ENCODE measurements at places on chromosomes 5 and 9.

GRCh38 chr5:158349987-158350386, 491.0 kb upstream of the CLINT1 start:
- DNase-seq = no peak

DNA sequence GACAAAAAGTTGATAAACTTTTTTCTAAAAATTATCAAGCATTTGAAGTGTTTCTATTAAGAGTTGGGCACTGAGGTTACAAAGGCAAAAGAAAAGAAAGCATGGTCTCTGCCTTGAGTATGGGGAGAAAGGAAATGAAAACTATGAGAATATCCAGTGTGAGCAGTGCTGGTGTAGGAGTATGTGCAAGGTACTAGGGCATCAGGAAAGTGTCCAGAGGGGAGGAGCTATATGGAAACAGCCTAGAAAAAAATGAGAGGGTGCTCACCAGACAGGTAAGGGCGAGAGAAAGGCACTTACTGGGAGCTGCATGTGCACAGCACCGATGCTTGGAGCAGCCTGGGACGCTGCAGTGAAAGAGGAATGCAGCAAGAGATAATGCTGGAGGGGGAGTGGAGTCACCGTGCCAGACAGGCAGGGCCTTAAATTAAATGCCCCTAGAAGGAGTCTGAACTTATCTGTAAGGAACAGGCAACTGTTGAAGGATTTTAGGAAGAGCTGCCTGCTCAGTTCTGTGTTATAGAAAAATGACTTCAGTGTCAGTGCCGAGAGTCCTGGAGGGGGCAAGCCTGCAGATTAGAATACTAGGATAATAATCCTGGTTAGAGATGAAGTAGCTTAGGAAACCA, 14.0 kb downstream of the MCC start:
- no peak for DNase-seq

- DNase-seq = no peak
Observed at GRCh38 chr9:112063586-112063985, 111.5 kb downstream of the SUSD1 start.

GRCh38 chr9:35385042-35385441, 104.9 kb upstream of the RUSC2 start:
- DNase-seq = no peak

GRCh38 chr9:16668734-16669295, 201.7 kb downstream of the BNC2 start:
- DNase-seq = no peak

- DNase-seq = no peak
Observed at GRCh38 chr5:172723508-172723907, 47.5 kb downstream of the DUSP1 start.

DNA sequence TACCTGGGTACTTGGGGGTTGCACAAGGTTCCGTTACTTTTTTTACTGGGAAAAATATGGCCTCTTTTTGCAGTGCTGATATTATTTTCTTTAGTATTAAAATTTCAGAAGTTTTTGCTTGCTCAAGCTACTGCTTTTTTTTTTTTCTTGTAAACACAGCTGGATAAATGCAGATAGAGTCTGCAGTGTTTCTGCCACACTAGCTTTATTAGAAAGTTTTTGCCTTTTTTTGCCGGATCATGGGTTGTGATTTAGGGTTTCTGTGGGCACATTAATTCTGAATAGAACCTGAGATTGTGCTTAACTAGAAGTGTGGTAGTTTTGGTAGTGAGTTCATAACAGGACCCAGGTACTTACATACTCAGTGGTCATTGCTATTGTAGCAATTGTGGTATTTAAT, 19.9 kb downstream of the KIAA1958 start:
- no peak for DNase-seq

DNA sequence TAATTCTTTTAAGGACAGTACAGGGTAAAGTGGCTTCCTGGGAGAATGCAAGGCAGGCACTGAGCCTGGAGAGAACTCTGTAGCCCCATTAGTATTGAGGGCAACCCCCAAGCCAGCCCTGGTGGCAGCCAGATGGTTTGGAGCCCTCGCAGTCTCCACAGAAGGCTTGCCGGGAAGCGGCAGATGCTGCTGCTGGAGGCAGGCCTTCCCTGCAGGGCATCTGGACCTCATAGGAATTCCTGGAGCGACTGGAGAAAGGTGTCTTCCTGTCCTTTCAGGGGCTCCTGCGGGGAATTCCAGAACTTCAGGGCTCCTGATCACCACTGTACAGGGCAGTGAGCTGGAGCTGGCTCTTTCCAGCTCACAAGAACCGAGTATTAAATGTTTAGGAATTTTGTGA, 167.5 kb downstream of the INSYN2B start:
- DNase-seq = no peak

DNA sequence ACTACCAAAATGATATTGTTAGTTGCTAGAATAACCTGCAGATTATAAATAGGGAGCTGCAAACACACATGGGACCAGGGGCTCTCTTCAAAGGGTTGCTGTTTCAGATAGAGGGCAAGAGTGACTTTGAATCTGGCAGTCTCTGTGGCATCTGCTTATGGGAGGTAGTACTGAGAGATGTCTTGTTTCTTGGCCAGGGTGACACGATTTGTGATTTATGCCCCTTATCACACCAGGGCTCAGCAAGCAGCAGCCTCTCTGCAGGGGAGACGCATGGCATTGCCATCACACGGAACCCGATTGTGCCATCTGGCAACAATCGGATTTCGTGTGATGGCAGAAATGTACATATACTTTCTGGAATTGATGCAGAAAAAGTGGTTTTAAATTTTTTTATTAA, 615.6 kb downstream of the ZNF608 start:
- DNase-seq = no peak

- DNase-seq = no peak
Observed at GRCh38 chr9:135969064-135969683, 8.0 kb upstream of the UBAC1 start.

GRCh38 chr9:72477930-72478518, 43.4 kb upstream of the TMC1 start:
- DNase-seq = no peak

DNA sequence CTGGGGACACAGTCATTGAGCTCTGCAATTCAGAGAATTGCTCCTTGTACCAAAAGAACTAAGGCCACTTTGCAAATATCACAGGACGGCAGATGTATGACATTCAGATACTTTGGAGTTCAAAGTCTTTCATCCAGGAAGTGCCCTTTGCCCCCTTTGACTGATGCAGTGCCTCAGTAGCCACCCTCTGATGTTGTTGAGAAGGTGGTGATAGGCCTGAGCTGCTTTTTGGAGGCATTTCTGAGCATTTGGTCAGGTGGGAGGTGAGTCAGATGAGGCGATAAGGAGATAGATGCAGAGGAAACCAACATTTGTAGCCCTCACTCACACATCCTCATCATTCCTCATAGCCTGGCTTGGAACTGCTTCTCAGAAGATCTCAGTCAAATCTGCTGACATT, 63.4 kb downstream of the ANGPTL2 start:
- no peak for DNase-seq

GRCh38 chr9:136031741-136032730, 63.1 kb downstream of the NACC2 start:
- DNase-seq = no peak

- DNase-seq = no peak
Observed at GRCh38 chr9:120442308-120442995, 137.5 kb downstream of the CDK5RAP2 start.

- no peak for DNase-seq
Observed at GRCh38 chr5:149831492-149831891, 101.4 kb downstream of the PPARGC1B start.

DNA sequence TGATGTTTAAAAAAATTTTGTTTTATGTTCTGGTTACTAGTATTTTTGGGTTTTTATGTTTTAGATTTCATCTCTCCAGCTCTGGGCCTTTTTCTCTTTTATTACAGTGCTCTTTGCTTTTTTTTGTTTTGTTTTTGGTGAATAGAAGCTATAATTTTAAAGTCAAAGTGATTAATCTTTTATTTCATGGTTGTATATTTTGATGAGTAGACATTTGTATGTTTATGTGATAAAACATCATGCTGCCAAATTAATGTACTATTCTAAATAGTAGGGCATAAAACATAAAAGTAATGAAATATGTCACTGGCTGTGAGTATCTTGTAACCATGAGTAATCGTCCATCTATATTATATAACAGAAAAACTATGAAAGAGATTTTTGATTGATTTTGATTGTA, 93.9 kb downstream of the PDE8B start:
- no peak for DNase-seq

GRCh38 chr5:160937570-160937969, 85.6 kb upstream of the ATP10B start:
- DNase-seq = no peak

DNA sequence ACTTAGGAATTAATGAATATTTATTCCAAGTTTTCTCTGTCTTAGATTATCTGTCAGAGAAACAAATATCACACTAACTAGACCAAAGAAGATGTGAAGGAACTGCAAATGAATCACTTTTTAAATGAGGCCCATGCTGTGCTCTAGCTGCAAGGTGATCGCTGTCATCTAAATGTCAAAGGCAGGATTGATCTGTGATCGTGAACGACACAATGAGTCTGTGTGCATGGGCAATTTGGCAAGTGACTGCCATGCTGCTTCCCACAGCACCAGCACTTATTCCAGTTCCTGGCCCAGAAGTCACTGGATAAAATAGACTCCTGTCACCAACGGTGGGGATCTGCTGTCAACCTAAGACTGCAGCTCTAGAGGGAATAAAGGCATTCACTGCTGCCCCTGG, 141.2 kb downstream of the TRIM36 start:
- no peak for DNase-seq

DNA sequence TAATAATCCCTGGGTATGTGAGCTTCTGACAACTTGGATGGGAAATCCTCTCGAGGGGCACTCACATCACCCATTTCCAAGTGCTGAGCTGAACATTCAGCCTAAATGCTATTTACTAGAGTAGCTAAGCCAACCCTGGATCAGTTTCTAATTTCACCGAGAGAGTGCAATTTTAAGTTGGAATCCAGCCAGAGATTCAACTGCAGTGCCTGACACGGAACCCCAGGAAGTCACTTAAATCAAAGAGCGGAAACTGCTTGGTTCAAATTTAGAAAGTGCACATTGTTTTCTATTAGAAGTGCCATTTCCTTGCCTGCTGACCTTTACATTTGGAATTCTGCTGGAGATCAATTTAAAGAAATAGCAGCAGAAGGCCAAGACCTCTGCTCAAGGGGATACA, 8.8 kb downstream of the SPRY4 start:
- no peak for DNase-seq

- DNase-seq = no peak
Observed at GRCh38 chr5:156147261-156147943, 179.6 kb upstream of the SGCD start.

DNA sequence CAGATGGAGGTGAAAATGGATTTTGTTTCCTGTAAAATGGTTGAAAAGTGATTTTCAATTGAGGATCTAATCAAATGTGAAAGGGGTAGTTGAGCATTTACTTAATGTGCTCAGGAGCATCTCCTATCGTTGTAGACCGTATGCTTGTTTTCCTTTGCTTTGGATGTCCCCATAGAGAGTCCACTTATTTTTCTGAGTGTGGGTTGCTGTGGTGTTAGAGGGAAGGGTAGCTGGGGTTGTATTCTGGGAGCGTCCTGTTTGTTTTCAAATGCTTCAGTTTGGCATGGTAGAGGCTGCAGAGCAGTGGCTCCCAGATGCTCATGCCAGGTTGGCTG, 154.1 kb downstream of the MAT2B start:
- DNase-seq = no peak

GRCh38 chr9:96031366-96031824, 155.9 kb downstream of the ERCC6L2 start:
- peak; percentile 68 for DNase-seq

DNA sequence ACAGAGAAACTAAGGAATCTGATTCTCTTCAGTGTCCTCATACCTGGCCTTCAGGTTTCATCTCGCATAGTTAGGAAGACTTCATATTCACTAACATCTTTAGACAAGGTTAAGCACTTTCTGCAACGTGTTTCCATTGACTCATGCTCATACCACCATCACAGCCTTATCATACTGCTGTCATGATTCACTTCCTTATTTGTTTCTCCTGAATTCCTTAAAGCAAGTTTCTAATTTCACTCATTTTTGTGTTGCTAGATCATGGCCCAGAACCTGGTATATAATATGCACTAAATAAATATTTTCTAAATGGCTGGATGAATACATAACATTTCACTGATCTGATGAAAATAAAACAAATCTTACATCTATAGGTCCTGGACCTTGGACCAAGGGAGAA, 472.9 kb downstream of the PRELID2 start:
- DNase-seq = no peak

GRCh38 chr5:35365758-35366157, 135.5 kb upstream of the PRLR start:
- DNase-seq = no peak

DNA sequence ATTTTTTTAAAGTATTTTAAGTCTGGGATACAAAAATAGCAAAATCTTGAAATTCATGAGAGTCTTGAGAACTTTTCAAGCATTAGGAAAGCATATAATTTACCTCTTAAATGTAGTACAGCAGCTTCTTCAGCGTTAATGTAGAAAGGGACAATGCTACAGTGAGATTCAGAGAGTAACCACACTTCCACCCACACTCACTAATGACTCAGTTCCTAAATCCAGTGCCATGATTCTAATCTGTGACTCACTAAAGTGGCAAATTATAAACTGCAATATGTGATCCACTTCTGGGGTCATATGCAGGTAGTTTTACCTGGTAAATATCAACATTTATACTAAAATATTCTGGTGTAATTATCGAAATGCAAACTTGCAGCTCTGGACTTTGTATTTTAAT, 434.5 kb upstream of the TUSC1 start:
- no peak for DNase-seq

GRCh38 chr5:65382582-65382981, 99.1 kb downstream of the ADAMTS6 start:
- no peak for DNase-seq

DNA sequence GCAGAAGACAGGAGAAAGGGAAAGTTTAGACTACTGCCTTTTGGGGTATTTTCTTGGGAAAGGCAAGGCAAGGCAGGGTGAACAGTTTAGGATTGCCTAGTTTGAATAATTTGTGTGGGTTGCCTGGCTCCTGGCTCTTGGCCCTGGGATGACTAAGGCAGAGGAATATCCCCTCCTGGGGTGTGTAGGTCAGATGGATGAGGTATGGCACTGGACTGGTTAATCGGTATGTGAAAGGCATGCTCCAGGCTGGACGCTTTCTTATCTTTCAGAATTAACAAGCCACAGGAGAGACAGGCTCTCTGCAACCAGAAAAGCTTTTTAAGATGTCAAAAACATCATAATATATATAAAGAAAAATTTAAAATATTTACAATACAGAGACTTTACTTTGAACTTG, 58.6 kb downstream of the STARD4 start:
- DNase-seq = no peak

- DNase-seq = no peak
Observed at GRCh38 chr5:685262-686171, 7.6 kb downstream of the TPPP start.

GRCh38 chr9:124544535-124544934, 37.3 kb upstream of the NR5A1 start:
- DNase-seq = no peak

DNA sequence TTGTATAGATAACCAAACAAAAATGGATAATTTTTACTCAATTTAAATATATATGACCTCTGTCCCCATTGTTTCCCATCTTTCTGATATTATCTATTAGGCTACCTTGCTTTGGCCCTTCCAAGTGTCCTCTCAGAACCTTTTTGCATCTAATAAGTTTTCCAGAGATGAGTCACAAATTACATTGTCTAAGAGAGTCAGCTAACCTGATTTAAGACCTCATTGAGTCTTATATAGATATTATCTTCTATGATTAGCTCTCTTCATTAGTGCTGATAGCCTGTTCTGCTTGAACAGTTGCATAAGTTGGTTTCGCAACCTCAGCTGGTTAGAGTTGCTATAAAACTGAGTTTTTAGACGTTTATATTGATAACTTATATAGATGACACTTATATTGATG, 623.1 kb downstream of the LRRC70 start:
- no peak for DNase-seq
